Ammon's horn (tissue), 1 donor: ENCODE measurements at places on chromosomes 12 and 14.
A peak's percentile ranks its signal among the peaks of the same experiment; 100 is the strongest.

DNA sequence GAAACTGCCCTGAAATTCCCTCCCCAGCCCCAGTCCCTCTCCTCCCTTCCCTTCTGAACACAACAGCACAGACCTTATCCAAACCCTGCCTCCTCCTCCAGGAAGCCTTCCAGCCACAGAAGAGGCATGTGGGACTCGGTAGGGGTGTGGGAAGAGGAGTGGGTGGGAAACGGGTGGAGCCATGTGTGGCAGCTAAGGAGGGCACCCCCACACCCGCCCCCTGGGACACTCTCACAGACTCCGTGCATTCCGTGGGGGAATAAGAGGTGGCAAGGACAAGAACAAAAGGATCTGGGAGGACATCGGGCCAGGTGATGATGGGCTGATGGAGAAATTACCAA, 24.4 kb downstream of the SLC6A12 start:
- no peak for DNase-seq

DNA sequence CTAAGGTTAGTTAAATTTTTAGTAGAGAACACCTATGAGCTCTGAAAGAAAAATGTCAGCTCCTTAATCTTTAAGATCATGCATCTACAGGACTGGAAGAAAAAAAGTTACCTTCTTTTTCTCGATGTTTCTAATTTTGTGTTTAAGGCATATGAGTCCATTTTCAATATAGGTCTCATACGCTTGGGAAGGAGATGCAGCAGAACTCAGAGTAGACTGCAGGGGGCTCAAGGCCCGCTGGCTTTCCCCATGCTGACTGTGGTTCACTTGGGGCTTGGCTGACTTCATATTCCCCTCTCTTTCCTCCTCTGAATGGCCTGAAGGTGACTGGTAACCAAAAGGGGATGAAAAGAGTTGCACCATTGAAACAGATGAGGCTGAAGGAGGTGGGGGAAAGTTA, 1.5 kb downstream of the CAPRIN2 start:
- no peak for DNase-seq

- no peak for DNase-seq
These were observed 1.5 kb downstream of the FKBP4 start for GRCh38 chr12:2796187-2796666.

- no peak for DNase-seq
These were observed 29.1 kb upstream of the ANO6 start for GRCh38 chr12:45186762-45187161.

DNA sequence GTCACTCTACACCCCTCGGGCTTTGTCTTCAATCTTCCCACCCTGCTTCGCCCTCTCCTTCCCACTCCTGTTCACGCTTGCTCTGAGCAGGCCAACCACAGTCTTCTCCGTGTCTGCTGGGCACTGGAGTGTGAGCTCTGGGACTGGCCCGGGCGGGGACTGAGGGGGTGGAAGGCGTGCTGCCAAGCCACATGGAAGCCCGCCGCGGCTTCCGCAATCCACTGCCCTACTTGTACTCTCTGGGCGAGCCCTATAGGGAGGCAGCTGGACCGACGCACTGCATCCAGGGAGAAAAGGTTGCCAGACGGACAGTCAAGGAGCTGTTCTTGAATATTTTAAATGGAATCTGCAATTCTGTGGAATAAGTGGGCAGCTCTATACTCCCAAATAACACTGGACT, 24.8 kb downstream of the GOLGA3 start:
- no peak for DNase-seq

- DNase-seq: no peak
These were observed 150.9 kb downstream of the TTLL5 start for GRCh38 chr14:75811872-75812499.

GRCh38 chr14:76385435-76385834, 9.5 kb downstream of the ESRRB start:
- DNase-seq: no peak

DNA sequence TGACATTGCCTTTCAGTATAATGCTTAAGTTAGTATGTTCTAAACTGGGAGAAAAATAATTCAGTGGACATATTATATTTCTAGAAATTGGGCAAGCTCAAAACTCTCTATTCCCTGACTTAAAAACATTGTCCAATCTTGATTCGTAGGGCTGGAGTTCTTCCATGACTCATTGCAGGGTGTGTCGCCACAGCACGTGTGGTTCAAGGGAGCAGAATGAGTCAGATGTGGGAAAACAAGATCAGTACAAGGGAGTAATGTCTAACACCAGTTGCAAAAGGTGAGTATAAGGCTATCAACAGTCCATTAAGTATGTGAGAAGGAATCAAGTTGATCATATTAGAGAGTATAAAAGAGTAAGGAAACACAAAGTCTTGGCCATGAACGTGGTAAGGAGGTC, 887.0 kb downstream of the TMTC2 start:
- no peak for DNase-seq

- DNase-seq: no peak
These were observed 122.2 kb downstream of the DAAM1 start for GRCh38 chr14:59310633-59311032.

DNA sequence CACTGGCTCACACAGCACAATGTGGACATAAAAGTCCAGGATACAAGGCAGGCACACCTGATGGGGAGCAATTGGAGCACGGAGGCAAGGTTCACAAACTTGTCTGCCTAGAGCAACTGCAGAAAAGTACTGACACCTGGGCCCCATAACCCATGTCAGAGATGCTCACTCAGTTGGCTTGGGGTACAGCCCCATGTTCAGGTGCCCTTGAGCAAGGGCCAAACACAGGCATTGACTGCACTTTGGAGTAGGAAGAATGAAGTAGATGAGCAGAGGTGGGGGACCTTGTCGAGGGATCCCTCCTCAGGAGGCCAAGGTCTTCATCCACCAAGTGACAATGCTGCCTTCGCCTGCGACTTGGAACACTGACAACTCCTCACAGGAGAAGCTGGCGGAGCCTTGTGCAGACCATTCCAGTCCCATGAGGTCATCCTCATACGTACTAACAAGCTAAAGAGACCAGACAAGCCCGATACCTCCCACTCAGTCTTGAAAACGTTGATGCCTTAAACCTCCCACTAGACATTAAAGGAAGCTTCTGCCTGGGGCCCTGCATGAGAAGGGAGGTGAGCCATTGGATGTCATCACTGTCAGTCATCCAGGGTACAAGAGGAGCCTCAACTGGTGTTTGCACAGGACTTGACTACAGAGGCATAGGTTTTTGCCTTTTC, 42.5 kb upstream of the C14orf180 start:
- no peak for DNase-seq

- DNase-seq: no peak
These were observed 435 bp downstream of the FOXM1 start for GRCh38 chr12:2876431-2877046.

DNA sequence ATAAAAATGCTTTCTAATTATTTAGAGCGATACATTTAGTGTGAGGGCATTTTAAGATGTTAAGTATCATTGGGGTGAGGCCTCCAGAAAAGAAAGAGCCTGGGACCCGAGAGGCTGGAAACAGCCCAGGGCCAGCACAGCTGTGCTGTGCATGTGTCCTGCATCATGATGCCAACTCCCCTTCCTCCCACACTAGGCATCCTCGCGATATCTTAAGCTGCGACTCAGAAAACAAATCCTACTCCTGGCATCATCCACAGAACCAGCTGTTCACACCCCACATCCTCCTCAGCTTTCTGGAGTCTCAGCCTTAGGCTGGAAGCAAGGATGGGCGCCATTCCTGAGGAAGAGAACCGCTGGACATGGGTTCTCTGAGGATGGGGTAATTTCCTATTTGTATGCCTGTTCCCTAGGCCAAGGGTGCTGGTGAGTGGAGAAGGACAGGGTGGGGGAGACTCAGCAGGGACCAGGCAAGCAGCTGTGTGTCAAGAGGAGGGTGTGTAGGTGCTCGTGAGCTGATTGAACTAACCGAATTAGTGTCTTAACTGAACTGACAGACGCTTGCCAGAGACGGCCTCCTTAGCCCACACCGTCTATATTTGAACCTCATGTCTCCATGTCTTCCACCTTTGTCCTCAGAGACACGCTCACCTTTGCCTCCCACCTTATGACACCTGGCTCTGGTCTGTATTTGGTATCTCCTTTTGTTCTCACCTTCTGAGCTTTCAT, 15.6 kb upstream of the MCRS1 start:
- peak; percentile 47 for DNase-seq

DNA sequence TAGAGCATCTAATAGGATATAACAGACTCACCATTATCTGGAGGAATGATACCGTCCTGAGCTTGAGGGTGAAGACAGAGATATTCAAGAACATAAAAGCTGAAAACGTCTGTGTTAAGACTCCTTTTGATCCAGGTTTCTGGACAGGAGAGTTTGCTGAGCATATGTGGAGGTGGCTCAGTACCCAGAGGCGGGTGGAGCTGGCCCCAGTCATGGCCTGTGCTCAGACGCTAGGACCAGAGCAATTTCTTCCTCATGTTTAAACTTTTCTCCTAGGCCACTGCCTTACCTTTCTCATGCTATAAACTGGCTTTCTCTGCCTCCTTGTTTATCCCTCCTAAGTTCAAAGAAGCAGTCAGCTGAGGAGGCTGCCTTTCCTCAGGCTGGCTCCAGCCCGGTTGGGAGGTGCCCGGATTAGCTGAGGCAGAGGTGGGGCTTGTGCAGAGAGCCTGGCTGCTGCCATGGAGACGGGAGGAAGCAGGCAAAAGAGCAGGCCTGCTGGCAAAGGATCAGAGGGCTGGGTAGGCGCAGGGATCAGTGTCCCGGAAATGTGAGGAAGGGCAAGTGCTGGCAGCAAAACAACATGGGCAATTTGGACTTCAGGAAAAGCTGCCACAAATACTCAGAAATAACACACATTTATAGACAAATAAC, 13.7 kb downstream of the COA8 start:
- peak; percentile 89 for DNase-seq

DNA sequence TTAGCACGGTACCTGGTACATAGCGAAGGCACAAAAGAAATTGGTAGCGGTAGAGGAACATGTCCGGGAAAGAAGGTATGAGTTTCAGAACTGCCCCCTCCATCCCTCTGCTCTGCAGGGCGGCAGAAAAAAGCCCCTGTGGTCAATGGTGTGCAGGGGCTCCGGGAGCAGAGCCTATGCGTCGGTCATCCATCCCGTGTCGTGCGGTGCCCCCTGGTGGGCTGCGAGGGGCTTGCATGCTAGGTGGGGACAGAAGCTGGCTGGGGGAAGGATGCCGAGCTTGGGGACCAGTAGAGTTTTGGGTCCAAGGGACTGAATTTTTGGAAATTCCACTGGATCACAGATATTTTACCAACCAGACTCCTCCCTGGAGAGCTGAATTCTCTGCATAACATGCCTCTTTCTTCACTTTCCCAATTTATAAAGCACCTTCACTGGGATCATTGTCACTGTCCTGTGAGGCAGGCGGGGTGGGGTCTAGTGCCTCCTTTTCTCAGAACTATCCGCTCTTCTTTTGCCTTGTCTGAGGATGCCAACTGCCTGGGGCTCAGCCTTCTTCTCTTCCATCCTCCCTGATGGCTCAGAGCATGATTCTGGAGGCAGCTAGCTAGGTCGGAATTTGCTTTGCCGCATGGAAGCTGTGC, 148.7 kb downstream of the SMOC1 start:
- peak; percentile 79 for DNase-seq

DNA sequence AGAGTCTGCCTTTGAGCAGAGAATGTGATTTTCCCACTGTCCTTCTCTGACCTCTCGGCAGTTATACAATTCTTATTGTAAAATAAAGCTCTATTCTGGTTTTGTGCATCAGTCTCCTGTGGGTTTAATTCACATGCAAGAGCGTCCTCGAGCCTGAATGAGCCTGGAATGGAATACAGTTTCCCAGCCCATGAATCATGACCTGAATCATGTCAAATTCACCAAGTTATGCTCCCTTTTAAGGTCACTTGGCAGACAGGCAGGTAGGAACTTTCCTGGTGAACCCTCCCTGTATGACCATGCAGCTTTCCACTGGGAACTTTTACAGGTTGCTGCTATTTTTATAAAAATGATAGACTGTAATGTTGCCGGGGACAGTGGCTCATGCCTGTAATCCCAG, 41.7 kb downstream of the BICD1 start:
- DNase-seq: no peak

GRCh38 chr12:72075401-72075800, 136.8 kb downstream of the TPH2 start:
- DNase-seq: no peak

DNA sequence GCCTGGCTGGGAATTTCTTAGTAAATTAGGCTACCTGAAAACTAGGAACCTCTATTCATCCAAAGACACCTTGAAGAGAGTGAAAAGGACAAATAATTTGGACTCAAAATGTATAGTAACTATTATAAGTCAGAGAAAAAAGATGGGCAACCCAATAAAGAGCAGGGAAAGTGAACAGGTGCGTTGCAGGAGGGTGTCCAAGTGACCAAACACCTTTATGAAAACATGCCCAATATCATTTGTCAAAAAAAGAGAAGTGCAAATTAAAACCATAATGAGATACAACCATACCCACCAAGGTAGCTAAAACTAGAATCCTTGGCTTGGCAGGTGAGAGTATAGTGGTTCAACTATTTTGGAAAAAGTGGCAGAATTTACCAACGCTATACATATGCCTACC, 24.9 kb upstream of the PLD4 start:
- no peak for DNase-seq

DNA sequence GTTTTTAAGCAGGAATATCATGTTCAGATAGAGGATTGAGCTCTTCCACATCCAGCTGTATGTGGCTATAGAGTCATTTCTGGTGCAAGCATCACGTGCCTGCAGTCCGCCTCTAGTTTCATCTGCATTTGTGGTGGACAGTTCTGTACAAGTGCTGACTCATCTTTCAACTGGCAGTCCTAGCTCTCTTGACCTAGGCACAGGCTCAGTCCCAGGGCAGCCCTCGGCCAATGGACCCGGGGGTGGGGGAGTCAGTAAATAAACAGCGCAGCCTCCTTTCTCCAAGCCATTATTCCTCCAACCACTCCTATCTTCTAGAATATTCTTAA, 41.8 kb upstream of the FRMD6 start:
- DNase-seq: no peak

- no peak for DNase-seq
These were observed 390.6 kb upstream of the ATP2B1 start for GRCh38 chr12:90099288-90099687.

- no peak for DNase-seq
These were observed 111.9 kb downstream of the SCARB1 start for GRCh38 chr12:124751654-124752355.

GRCh38 chr14:58078471-58078870, 73.5 kb downstream of the ARMH4 start:
- no peak for DNase-seq

DNA sequence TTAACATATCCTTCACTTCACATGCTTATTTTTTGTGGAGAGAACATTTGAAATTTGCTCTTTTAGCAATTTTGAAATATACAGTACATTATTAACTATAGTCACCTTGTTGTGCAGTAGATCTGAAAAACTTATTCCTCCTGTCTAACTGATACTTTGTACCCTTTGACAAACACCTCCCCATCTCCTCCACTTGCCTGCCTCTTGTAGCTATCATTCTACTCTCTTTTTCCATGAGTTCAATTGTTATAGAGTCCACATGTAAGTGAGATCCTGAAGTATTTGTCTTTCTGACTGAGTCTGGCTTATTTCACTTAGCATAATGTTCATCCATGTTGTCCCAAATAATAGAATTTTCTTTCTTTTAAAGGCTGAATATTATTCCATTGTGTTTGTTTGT, 9.5 kb upstream of the SERPINA6 start:
- DNase-seq: no peak
